ENCODE measurements at places on chromosomes 5 and 9.

DNA sequence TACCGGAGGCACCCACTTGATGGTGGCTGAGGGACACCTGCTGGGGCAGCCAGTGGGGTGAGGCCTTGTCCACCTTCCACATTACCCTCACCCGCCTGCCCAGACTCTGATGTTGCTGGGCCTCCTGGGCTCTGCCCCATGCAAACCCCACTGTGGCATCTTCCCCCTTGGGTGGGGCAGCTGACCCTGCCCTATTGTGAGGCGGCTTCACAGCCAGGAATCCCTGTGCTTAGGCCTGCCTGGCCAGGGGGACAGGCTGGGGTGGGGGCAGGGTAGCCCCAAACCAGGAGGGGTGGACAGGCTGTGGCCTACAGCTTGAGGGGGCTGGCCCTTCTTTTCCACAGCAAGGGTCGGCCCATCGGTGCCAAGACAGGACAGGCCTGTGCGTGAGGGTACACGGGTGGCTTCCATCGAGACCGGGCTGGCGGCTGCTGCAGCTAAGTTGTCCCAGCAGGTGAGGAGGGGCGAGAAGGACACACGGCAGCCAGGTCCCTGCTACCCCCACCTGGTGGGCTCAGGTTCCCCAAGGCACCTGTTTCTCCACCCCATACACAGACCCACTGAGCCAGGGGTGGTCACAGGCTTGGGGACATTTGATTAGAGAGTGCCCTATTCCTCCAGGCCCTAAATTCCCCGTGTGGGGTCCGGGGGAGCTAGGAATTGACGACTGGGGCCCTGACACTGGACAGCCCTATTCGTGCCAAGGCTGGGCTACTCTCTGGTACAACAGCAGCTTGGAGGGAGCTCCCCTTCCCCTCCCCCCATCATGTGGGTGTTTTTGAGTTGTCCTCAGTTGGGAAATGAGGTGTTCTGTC is 99.2 kb downstream of the PHF2 start:
- DNase-seq: no peak

DNA sequence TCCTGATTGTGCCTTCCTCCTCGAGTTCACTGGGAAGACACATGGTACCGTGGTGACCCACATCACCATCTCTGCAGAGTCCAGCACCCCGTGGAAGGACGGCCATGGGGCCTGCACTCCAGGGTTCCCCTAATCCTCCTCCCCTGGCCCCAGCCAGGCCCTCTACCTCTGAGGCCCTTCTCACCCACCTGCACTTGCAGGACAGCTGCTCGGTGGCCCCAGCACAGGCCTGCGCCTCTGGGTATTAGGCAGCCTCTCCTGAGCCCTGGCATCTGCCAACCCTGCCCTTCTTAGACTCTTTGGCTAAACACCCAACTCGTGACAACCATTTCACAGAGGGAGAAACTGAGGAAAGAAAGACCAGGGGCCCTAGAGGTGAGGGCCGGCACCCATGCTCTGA is 28.9 kb upstream of the CPLX2 start:
- no peak for DNase-seq

DNA sequence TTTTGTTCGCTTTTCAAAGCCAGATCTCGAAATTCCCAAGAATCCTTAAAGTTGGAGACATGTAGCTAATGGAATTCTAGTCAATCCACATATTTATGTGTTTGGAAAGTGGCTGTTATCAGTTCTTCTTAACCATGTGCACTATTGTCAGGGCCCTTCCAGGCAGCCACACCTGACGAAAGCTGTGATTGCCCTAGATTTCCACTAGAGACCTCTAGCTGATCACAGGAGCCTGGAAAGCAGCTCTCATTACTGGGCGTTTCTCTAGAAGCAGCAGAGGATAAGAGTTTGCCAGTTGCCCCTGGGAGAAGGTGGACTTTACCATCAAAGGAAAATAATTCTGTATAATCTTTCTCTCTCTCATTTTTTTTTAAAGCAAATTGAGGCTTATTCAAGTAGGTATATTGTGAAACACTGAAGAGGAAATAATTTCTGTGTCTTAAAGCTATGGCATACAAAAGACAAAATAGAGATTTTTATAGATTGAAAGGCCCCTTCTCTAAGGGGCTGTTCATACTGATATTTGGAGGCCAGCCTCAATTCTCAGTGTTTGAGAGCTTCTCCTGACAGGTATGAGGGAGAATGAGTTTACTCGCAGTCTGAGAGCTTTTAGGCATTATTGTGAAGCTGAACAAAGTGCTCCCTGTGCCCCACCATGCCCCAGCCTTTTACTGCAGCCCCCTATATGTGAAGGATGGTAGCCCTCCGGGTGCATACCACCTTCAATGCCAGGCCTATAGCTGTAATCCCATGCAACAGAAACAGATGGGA is 405.4 kb upstream of the ACTBL2 start:
- peak; percentile 61 for DNase-seq

GRCh38 chr5:89293810-89294209 is 410.8 kb upstream of the MEF2C start:
- DNase-seq: no peak

- no peak for DNase-seq
Observed at GRCh38 chr9:125987420-125987819, 240.2 kb downstream of the PBX3 start.

GRCh38 chr5:73434461-73434860 is 14.1 kb downstream of the FOXD1 start:
- no peak for DNase-seq

- no peak for DNase-seq
Observed at GRCh38 chr5:14410394-14411201, 171.0 kb upstream of the OTULINL start.
